Effector memory CD4-positive, alpha-beta T cell (primary cell): ENCODE measurements at places on chromosomes 4 and X.

DNA sequence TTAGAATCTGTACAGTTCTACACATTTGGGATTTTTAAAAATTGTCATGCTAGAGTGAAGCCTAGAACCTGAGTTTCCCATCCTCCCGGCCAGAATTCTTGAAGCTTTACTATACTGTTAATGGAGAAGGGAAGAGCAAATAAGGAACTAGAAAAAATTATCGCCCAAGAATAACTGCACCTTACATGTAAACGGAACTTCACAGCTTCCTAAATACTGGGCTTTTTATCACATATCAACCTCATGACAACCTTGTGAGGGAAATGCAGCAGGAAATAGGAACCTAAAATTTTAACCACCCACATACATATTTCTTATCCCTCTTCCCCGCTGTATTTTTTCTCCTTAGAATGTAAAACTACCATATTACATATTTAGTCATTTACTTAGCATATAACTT lies 19.3 kb downstream of the ARHGEF9 start:
- no peaks in the 10 kb centered on the region for H3K27me3 ChIP-seq
- no peaks in the 10 kb centered on the region for H3K4me1 ChIP-seq
- no peak for DNase-seq
- no peaks in the 10 kb centered on the region for H3K36me3 ChIP-seq

- peaks cover 43% of the 10 kb centered on the region for H3K4me1 ChIP-seq
- H3K27me3 ChIP-seq, result no peaks in the 10 kb centered on the region
- H3K27ac ChIP-seq, result peak overlapping the region; percentile 64
- H3K4me3 ChIP-seq, result peak overlapping the region; percentile 13
- no peaks in the 10 kb centered on the region for H3K36me3 ChIP-seq
Observed at GRCh38 chr4:6917461-6918271, 8.0 kb downstream of the TBC1D14 start.

GRCh38 chr4:158102904-158103303 lies 69.9 kb downstream of the GASK1B start:
- H3K27ac ChIP-seq, result no peak overlapping the region
- no peaks in the 10 kb centered on the region for H3K36me3 ChIP-seq
- no peak for DNase-seq
- no peaks in the 10 kb centered on the region for H3K4me1 ChIP-seq

DNA sequence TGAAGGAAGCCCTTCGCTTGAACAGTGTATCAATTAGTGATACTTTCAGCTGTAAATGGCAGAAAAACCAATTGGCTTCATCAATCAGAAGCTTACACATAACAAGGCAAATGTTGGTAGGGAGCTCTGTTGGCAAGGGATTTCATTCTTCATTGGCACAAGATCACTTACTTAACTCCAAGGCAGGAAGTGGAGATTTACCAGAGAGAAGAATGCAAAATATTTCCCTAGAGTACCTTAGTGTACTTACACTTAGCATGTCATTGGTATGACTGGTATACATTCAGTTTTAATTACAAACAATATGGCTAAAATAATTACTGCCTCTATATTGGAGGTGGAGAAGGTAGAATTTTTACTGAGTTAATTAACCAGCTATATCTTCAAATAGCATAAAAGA lies 545.0 kb downstream of the GABRG1 start:
- no peak overlapping the region for H3K27ac ChIP-seq
- DNase-seq, result no peak
- no peaks in the 10 kb centered on the region for H3K27me3 ChIP-seq
- H3K36me3 ChIP-seq, result no peaks in the 10 kb centered on the region

DNA sequence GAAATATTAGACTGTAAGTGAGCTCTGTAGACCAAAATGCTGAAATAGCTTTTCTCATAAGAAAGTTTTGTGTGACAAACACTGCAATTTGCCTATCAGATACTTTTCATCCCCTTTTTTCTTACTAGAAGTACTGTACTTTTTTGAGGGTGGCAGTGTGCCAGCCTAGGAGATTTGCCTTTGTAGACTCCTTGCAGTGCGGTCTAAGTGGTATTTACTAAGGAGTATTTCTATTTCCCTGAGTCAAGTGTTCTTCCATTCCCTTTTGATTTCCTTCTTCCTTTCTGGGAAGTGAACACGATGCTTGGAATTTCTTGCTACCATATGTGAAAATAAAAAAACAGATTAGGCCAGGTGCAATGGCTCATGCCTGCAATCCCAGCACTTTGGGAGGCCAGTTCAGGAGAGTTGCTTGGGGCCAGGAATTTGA lies 34.6 kb downstream of the PDLIM5 start:
- no peak overlapping the region for H3K27ac ChIP-seq
- DNase-seq, result no peak
- H3K27me3 ChIP-seq, result no peaks in the 10 kb centered on the region
- no peak overlapping the region for H3K4me3 ChIP-seq
- no peaks in the 10 kb centered on the region for H3K4me1 ChIP-seq
